NCI-H187 (cell line): ENCODE measurements at places on chromosomes 2 and 18.

- no peak for DNase-seq
Measured at GRCh38 chr2:171181064-171182049, 20.7 kb upstream of the TLK1 start.

- no peak for DNase-seq
Measured at GRCh38 chr2:230696670-230697069, 16.0 kb upstream of the CAB39 start.

- no peak for DNase-seq
Measured at GRCh38 chr18:73646772-73647171, 500.9 kb downstream of the FBXO15 start.

- DNase-seq, result no peak
Measured at GRCh38 chr2:98453531-98453930, 8.9 kb downstream of the INPP4A start.

DNA sequence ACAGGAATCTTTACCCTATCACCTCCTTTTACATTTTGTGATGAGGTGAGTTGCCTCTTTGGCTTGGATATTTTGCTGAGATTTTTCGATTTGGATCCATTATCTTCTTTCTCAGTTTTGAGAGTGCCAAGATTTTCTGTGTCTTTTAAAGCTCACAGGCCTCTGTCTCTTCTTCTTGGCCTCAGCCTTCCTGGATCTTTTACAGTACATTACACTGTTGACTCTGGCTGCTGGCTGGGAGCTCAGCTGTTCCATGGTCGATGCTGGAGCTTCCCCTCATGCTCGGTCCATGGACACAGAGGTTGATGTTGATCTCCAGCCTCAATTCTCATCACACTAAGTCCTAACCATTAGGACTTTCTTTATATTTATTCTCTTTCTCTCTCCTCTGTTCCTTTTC, 332.8 kb upstream of the UBE2E3 start:
- DNase-seq, result no peak

DNA sequence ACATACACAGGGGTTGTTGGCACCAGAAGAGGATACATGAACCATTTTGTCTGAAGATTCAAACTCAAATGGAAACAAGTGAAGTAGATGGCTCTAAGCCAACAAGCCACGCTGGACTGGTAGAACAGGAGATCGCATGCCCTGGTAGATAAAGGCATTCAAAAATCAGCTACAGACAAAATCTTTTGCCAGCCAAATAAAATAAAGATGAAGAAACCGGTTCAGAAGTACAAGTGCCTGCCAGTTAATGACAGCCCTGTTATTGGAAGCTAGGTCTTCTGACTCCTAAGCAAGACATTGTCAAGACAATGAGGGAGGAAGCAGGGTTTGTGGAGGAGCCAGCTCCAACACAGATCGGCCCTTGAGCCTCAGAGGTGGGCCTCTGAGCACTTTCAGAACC, 52.3 kb downstream of the EHD3 start:
- no peak for DNase-seq

- DNase-seq, result no peak
Measured at GRCh38 chr2:200451511-200451910, 58.4 kb downstream of the KCTD18 start.
